ENCODE measurements at places on chromosomes 6 and 20.

GRCh38 chr6:5610640-5611039 is 349.3 kb downstream of the FARS2 start:
- no peak for DNase-seq

GRCh38 chr6:71489736-71490135 is 201.1 kb downstream of the OGFRL1 start:
- DNase-seq = peak; percentile 91

DNA sequence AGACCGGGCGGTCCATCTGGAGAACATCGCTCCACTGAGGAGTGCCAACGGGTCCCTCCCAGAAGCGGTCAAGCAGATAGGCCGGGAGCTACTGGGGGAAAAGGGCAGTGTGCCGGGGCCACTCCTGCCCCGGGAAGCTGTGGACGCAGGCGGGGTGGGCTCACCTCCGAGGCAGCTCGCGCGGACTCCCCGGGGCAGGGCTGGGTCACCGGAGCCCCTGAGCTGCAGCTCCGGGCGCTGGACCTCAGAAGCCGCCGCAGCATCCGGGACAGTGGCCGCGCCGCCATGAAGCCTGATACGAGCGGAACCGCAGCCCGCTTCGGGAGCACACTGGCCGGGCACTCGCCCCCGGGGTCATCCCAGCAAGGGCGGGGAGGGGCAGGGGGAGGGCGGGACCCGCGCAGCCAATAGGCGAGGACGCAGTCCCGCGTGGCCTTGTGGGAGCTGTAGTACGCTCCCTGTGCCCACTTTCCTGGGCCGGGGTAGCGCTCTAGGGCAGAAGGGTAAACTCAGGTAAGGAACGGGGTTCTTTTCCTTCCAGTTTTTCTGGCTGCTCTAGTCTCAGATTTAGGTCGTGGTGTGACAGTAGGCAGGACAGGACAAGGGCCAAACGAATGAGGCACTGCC is at the start of gene MOCS1:
MOCS1 (minus strand) TSS at position 332 of the 627 bp plus-strand sequence; CDS start at position 287, 45 bp downstream.
- DNase-seq = peak; percentile 87

GRCh38 chr6:132218059-132218696 is 183.1 kb downstream of the MOXD1 start:
- DNase-seq = peak; percentile 81

DNA sequence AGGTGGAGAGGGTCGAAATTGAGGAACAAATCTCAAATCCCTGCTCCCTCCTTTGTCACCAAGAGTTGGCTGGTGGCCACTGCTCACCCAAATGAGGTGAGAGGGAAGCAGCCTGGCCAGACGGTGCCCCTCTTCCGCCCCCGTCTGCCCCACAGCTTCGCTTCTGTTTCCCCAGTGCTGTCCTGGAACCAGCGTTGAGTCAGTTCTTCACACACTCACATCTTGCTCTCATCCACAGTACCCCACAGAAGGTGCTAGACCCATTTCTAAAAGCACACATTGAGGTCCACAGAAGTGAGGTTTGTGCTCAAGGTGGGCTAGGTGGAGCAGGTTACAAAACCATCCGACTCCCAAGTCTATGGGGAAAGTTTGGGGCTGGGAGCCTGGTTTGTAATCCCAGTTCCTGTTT is 3.8 kb downstream of the CEBPB start:
- DNase-seq = no peak

GRCh38 chr6:3227363-3228045 is at the start of gene TUBB2B:
TSS of gene TUBB2B (minus strand) at chr6:3227653. CDS start at chr6:3227543, 110 bp downstream.
- DNase-seq = peak; percentile 82

GRCh38 chr6:135210632-135211305 is 29.7 kb downstream of the MYB start:
- no peak for DNase-seq

Measured in adipocyte (in vitro differentiated cells).